ENCODE measurements at places on chromosomes 5 and 9.

DNA sequence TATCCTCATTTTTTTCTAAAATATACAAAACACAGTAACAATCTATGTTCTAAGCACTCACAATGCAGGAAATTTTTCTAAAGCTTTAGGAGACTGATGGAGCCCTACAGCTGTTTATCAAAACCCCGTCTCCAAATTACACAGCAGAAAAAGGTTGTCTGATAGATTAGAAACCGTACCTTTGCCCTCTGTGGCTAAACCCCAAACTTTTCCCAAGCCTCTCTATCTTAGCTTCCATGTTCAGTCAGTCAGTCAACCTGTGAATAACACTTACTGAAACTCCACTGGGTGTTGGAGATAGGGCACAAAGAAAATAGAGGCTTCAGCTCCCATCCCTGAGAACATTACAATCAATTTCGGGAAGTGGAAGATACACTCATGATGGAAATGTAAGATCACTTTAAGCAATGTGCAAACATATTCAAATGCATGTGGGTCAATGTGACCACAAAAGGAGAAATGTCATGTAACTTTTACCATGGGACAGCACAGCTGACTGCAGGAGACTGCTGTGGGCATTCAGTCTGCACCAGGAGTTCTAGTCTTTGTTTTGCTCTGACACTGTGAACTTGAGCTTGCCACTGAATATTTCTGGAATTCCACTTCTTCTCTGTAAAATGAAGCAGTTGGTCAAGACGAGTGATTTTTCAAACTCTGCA lies 279.5 kb upstream of the PIK3R1 start:
- no peak for DNase-seq

- DNase-seq = no peak
Observed at GRCh38 chr5:179700401-179700918, 1.7 kb downstream of the CANX start.

DNA sequence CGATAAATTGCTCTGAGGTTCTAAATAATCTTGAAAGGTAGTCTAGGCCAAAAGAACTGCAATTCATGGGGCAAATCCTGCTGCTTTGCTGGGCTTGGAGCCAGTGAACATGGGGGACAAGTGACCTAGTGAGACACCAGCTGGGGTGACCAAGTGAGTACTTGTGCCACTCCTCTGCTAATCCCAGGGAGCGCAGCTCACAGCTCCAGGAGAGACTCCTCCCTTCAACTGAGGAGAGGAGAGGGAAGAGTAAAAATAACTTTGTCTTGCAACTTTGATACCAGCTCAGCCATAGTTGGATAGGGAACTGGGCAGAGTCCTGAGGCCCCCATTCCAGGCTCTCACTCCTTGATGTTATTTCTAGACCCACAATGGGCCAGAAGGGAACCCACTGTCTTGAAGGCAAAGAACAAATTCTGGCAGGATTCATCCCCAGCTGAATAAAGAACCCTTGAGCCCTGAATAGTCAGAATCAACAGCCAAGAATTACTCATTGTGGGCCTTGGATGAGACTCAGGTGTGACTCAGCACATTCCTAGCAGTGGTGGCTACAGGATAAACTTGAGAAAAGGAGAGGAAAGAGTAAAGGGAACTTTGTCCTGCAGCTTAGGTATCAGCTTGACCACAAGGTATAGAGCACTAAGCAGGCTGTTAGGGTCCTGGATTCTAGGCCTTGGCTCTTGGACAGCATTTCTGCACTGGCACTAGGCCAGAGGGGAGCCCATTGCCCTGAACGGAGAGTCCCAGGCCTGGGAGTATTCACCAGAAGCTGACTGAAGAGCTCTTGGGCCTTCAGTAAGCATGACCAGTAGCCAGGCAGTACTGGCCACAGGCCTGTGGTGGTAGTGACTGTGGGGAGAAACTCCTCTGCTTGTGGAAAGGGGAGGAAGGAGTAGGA lies 288.3 kb upstream of the CDH18 start:
- no peak for DNase-seq

- no peak for DNase-seq
Observed at GRCh38 chr9:134445000-134445399, 118.7 kb downstream of the RXRA start.

GRCh38 chr5:127824126-127824525 lies 120.9 kb downstream of the CCDC192 start:
- no peak for DNase-seq

GRCh38 chr5:106397700-106398099 lies 1273.0 kb downstream of the EFNA5 start:
- DNase-seq = no peak

GRCh38 chr9:90858457-90858901 lies 56.9 kb downstream of the SYK start:
- no peak for DNase-seq
